Stimulated activated CD4-positive, alpha-beta T cell treated with anti-CD3 and anti-CD28 coated beads, TNF-alpha, amount 100 ng/mL, for 1 hour (primary cell): ENCODE measurements at places on chromosomes 7 and 10.

- no peak for DNase-seq
Observed at GRCh38 chr10:29448125-29448524, 159.3 kb downstream of the LYZL1 start.

GRCh38 chr10:97759158-97759887, 12.5 kb downstream of the SFRP5 start:
- peak; percentile 25 for DNase-seq

GRCh38 chr7:85162721-85163120, 24.1 kb downstream of the SEMA3D start:
- no peak for DNase-seq

DNA sequence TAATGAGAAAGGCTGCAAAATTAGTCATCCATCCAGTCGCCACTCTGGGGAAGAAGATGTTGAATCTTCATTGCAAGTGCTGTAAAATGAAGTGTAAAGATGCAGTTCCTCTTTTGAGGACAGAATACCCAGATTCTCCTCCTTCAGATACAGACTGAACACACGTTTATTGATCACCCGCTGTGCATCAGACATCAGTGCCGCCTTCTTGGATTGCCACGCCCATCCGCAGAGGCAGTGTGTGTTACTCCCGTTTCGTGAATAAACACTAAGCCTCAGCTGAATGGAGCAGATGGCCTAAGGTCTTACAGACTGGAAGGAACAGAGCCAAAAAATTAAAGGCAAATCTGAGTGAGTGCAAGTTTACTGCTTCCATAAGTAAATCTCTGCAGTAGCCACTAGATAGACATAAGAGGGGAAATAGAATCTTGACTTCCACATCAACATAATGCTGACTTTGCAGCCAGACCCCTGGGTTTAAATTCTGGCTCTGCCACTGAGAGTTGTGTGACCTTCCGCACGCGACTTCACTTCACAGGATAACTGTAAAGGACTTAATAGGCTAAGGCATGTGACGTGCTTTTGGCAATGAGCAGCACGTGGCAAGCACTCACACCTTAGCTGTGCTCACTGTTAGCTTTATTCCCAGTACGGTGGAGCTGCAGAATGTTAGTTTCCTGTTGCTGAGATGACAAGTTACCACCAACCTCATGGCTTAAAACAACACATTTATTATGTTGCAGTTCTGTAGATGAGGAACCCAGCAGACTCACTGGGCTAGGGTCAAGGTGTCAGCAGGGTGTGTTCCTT, 285.9 kb downstream of the CELF2 start:
- no peak for DNase-seq

DNA sequence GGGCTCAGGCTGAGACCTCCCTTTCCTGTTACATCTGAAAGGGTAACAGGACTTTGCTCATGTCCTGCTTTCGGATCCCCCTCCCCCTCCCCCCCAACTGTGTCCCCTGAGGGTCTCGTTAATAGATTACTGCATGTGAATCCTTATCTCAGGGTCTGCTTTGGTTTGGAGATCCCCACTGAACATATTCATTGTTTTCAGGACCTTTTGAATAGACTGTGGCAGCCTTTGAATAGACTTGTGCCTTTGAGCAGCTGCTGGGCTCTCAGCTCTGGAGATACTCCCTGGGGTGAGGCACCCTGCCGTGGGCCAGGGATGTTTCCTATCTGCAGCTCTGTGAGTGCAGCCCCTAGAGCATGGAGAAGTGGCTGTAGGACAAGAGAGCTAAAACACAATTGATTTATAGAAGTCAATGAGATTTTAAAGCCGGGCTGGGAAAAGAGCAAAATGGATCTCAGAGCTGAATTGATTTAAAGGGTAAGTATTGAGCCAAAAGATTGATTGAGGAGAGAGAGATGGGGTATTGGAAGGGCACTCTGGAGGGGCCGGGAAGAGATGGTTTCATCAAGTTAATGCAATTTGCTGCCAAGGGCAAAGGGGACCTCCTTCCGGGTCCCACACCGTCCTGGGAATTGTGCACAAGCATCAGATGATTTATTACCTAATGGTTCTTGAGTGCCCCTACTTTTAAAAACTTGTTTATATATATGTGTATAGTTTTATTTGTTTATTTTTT, 9.9 kb downstream of the ARHGAP22 start:
- DNase-seq = no peak

DNA sequence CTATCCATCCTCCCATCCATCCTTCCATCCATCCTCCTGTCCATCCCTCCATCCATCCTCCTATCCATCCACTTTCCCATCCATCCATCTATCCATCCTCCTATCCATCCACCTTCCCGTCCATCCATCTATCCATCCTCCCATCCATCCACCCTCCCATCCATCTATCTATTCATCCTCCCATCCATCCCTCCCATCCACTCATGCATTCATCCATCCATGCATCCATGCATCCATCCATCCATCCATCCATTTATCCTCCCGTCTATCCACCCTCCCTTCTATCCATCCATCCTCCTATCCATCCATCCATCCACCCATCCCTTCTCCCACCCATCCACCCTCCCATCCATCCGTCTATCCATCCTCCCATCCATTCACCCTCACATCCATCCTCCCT, 25.2 kb upstream of the PSMG3 start:
- DNase-seq = no peak

DNA sequence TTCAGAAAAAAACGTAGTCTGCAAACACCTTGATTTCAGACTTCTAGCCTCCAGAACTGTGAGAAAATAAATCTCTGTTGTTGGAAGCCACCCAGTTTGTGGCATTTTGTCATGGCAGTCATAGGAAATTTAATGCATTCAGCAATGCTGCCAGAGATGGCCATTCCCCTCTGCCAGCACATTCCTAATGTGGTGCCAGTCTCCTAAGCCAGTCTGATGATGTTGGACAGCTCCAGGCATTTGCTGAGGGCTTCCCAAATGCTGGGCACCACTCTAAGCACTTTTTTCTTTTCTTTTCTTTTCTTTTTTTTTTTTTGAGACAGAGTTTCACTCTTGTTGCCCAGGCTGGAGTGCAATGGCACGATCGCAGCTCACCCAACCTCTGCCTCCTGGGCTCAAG, 666.7 kb upstream of the C7orf33 start:
- DNase-seq = no peak

GRCh38 chr10:3468919-3469638, 296.5 kb upstream of the PITRM1 start:
- no peak for DNase-seq

DNA sequence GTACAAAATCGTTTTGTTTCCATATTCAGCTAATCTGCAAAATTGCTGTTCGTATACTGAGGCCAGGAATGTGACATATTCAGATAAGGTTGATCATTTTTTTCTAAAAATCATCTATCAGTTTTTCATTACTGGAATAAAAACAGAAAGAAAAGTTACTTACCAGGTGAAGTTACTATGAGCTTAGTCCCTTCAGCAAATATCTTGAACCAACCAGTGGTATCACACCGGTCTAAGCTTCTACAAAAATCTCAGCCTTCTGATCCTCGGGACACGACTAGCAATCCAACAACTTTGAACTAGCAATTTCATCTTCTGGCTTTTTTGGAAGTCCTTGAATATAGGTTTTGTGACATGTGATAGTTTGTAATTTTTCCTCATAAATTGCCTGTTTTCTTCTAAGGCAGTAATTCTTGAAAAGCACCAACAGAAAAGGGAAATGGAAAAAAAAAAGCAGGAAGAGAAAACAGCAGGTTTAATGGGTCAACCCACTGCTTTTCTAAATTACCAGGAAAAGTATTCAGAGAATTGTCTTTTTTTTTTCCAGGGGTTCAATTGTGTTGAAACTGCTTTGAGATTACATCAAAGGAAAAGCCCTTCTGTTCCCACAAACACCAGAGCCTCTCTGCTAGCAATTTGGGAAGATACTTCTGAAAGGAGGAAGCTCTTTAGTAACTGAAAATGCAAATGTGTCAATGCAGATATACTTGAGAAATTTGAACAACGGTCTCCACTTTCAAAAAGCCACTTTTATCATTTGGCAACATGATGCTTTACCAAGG, 2.9 kb upstream of the TARP start:
- DNase-seq = no peak

- DNase-seq = no peak
Observed at GRCh38 chr10:131017566-131018285, 293.8 kb downstream of the TCERG1L start.

DNA sequence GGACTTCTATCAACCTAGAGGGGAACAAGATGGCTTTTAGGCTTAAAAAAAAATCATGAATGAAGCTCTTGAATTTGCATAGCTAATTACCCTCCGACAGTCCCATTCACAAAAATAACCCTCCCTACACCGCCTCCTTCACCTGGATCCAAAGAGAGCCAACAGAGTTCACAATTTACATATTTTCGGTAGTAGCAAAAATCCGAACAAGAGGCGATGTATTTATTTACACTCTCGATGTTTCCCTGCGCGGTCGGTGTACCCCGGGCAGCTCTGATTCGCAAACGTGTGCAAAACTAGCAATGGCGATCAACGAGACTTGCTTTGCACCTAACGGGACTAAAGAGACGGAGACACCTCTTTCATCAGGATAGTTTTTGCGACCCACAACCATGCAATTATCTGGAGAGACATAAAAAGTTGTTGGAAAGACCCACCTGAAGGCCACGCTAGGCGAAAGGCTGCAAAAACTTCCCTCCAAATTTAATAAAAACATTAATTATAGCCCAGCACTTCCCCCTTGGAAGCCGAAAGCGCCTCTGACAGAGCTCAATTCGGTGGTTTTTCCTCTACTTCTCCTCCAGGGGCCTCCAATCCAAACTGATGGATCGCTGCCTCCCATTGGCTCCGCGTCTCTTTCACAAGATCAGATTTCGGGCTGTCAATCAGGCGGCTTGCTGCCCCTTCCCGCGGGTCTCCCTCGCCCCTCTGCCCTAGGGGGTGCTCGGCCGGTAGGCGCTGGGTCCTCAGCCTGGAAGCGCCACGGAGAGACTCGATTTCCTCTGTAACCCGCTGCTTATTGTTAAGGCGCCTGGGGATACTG, at the start of gene ETV1:
Gene ETV1 (minus strand): TSS at position 541 of the 823 bp plus-strand sequence. CDS start 614 bp downstream, outside the sequence.
- no peak for DNase-seq

- DNase-seq = no peak
Observed at GRCh38 chr10:91652364-91652763, 19.5 kb upstream of the PPP1R3C start.

DNA sequence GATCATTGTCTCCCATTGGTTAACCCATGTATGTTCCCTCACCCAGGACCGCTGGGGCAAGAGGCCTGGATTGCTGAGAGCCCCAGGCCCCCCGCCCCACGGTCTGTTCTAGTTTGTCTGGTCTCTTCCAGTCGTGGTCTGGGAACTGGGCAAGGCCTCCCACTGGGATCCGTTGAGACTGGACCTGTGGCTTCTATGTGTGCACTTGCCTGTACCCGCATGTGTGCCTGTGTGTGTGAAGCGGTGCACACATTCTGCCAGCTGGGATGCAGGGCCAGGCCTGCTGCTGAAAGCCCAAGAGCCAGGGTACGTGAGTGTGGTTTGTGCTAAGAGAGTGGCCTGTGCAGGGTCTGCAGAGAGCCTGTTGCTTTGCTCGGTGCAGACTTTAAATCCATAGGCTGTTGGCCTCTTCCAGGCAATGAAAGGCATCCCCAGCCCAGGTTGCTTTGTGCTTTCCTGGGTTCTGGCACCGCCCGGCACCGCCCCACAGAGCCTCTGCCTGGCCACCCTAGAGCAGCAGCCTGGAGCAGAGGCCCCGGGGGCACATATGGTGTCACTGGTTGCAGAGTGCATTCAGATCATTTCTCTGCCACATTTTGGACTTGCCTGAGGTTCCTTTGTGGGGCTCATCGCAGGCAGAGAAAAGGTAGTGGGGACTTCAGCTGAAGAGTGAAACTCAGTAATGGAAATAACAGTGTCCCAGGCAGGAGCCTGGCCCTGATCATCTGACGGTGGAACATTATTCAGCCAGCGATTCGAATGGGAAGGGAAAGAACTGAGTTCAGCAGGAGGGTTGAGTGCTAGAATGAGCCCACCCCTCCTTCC, 215.5 kb downstream of the GLRX3 start:
- no peak for DNase-seq

DNA sequence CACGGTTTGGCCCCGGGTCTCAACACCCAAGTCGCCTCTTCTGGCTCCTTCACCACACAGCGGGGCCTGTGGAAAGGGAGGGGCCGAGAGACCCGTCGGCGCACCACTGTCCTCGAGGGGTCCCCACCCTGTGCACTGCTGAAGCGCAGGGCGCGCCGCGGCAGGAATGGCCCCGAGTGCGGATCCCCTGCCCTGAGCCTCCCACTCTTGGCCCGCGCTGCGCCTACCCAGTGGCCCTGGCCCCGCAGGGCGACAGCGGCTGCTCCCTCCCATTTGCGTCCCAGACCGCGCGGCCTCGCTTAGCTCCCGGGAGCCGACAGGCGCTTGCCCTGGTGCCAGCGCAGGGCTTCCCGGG, 2.1 kb upstream of the SFMBT2 start:
- no peak for DNase-seq

- DNase-seq = no peak
Observed at GRCh38 chr7:87510411-87510875, 35.0 kb upstream of the ABCB4 start.

- DNase-seq = peak; percentile 16
Observed at GRCh38 chr7:44257618-44258422, 57.0 kb downstream of the YKT6 start.

DNA sequence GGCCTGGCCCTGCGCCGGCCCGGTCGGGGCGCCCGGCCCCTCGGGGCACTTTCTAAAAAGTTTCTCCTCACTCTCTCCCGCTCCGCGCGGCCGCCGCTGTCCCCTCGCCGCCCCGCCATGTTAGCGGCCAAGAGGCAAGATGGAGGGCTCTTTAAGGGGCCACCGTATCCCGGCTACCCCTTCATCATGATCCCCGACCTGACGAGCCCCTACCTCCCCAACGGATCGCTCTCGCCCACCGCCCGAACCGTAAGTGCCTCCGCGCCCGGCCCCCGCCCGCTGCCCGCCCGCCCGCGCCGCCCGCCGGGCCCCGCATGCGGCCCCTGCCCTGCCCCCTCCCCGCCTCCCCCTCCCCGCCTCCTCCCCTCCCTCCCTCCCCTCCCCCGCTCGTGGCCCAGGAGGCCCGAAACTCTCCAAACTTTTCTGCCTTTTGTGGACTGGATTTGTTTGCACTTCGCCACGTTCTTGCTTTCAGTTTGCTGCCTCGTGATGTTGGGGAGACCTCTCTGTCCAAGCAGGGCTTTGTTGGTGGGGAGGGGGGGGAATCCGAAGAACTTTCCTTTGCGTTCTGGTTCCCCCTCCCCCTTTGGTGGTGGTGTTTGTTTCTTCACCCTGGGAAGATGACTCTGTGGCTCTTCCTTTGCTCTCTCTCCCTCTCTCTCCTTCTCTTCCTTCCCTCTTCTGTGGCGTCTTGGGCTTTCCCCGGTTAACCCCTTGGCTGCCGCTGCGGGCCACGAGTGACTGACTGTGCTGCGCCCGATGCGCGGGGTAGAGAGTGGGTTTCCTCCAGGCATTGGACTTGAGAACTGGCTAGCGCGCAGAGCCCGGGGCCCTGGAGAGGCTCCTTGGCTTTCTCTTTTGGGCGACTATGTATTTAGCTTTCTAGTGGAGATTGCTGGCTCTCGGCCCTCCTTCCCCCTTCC, 1.6 kb downstream of the TCF7L2 start:
- DNase-seq = no peak

GRCh38 chr10:51694086-51694768, 5.2 kb downstream of the CSTF2T start:
- no peak for DNase-seq

DNA sequence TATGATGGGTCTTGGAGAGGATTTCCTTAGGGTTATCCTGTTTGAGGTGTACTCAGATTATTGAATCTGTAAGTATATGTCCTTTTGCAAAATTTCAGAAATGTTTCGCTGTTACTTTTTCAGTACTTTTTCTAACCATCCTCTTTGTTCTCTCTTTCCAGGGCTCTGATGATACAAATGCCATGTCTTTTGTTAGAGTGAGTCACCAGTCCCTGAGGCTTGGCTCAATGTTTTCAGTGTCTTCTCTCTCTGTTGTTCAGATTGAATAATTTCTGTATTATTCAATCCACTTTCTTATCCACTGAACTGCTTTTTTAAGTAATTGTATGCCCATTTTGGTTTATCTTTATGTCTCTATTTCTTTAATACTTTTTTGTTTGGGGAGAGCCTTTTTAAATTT, 449.4 kb downstream of the TNS3 start:
- no peak for DNase-seq
